T-helper 17 cell (primary cell): ENCODE measurements at places on chromosomes 7 and 10.

GRCh38 chr10:60732807-60733516, 45.3 kb upstream of the CDK1 start:
- peak; percentile 44 for DNase-seq

GRCh38 chr10:90665905-90666662, 191.8 kb downstream of the HTR7 start:
- no peak for DNase-seq

DNA sequence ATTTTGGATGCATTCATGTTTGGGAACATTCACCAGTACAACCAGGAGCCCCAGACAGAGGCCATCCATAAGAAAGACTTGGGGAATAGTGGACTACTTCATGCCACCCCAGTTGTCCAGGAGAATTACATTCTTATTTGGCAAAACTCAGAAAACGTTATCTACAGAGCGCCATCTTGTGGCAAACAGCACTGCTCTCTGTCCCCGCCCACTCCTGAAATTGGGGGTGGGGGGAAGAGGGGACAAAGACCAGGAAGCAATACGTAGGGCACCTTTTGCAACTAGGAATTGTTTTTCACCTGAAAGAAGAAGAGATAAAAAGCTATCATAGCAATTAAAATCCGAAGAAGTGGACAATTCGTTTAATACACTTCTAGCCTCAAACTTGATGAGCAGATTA, 134.6 kb upstream of the MGMT start:
- DNase-seq: no peak

- no peak for DNase-seq
Measured at GRCh38 chr7:46772776-46773175, 809.1 kb downstream of the TNS3 start.

GRCh38 chr7:140475747-140476333, 3.5 kb downstream of the MKRN1 start:
- DNase-seq: no peak

- DNase-seq: no peak
Measured at GRCh38 chr7:88401009-88401623, 94.4 kb upstream of the STEAP4 start.

DNA sequence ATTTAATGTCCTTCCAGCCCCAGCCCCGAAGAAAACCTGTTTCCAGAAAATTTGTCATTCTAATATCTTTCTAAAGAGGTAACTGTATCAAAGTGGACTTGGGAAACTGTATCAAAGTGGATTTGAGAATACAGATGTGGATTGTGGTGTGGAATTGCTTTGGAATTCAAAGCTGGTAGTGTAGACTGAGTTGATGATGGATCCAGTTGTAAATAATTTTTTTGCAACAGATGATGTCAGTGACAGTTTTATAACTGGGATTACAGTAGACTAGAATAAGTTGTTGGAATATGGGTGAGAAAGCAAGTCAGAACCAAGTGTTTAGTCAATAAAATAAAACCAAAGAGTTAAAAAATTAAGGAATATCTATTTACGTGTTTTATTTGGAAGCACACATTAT, 202.1 kb downstream of the LRMDA start:
- DNase-seq: no peak

GRCh38 chr10:123355748-123356481, 201.7 kb downstream of the BUB3 start:
- no peak for DNase-seq

GRCh38 chr10:88705958-88706357, at the start of gene LIPK:
LIPK (plus strand) TSS chr10:88706249; CDS start chr10:88724544, 18,295 bp downstream.
- no peak for DNase-seq

DNA sequence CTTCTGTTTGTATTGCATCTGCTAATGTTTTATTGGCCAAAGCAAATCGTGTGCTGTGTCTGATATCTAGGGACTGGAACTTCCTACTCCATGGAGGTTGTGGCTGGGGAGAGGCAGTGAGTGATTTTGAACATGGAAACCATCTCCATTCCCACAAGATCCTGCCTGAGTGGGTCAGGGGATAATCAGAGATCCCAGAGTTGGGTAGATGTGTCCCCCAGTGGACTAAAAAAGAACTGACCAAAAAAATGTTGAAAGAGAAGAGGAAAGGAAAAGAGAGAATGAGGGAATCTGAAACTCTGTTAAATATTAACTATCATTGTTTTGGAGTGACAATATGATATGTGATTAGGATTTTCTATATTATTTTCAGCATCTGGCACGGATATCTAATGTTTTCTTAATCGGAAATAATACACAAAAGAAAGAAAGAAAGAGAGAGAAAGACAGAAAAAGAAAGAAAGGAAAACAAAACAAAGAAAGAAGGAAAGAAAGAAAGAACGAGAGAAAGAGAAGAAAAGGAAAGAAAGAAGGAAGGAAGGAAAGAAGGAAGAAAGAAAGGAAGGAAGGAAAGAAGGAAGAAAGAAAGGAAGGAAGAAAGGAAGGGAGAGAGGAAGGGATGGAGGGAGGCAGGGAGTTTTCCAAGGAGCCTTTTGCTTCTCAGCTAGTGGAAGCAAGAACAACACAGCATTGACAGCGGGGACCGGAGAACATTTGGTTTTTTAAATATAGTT, 638.5 kb downstream of the CCSER2 start:
- DNase-seq: no peak

- no peak for DNase-seq
Measured at GRCh38 chr7:87564296-87564963, 36.3 kb downstream of the ABCB1 start.

- no peak for DNase-seq
Measured at GRCh38 chr10:121088524-121088923, 237.4 kb downstream of the WDR11 start.

GRCh38 chr7:132618956-132619305, 42.7 kb upstream of the PLXNA4 start:
- DNase-seq: no peak

DNA sequence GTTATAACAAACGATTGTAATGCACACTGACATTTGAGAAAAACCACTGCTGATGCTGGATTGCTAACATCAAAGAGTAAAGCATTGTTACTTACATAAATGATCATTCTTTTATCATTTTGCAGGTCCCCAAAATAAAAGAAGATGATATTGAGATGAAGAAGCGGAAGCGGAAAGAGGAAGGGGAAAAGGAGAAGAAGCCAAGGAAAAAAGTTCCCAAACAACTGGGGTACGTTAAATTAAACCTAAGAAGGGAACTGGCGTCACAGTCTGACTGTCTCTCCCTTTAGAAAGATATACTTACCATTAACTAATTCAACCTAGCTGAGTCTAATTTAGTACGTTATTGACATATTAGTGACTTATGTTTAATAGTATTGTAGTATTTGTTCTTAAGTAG, 28.1 kb downstream of the UBN2 start:
- DNase-seq: no peak
